ENCODE measurements at places on chromosomes 12 and 14.

- no peak overlapping the region for H3K4me3 ChIP-seq
- no peak overlapping the region for H3K27ac ChIP-seq
- no peaks in the 10 kb centered on the region for H3K36me3 ChIP-seq
- DNase-seq: no peak
Observed at GRCh38 chr12:117040496-117040895, 58.7 kb downstream of the TESC start.

GRCh38 chr12:121005346-121005815, 10.9 kb downstream of the C12orf43 start:
- peak overlapping the region; percentile 34 for H3K4me3 ChIP-seq
- H3K4me1 ChIP-seq: no peaks in the 10 kb centered on the region
- peaks cover 64% of the 10 kb centered on the region for H3K36me3 ChIP-seq
- no peak overlapping the region for H3K27ac ChIP-seq

- H3K4me1 ChIP-seq: peaks cover 4% of the 10 kb centered on the region
- no peak overlapping the region for H3K27ac ChIP-seq
- no peak for DNase-seq
- H3K27me3 ChIP-seq: no peaks in the 10 kb centered on the region
- H3K4me3 ChIP-seq: no peak overlapping the region
- no peaks in the 10 kb centered on the region for H3K36me3 ChIP-seq
Observed at GRCh38 chr14:91899213-91899612, 31.9 kb upstream of the TC2N start.

DNA sequence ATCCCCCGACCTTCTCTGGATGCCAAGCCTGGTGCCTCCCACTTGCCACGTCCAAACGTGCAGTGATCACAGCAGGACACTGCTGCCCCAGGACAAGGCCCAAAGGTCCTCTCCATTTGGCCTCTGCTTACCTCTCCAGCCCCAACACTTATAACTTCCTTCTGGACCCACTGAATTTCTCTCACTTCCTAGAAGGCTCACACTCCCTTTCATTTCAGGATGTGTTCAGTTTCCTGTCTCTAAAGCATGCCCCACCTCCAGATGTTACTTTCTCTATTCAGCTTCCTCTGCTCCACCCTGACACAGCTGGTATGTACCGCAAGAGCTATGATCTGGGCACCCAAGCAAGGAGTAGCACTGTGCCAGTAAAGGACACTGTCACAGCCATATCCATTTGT, 33.0 kb downstream of the CDKL1 start:
- H3K27me3 ChIP-seq: no peaks in the 10 kb centered on the region
- DNase-seq: no peak
- H3K36me3 ChIP-seq: no peaks in the 10 kb centered on the region

- H3K27me3 ChIP-seq: no peaks in the 10 kb centered on the region
- peaks cover 2% of the 10 kb centered on the region for H3K36me3 ChIP-seq
- H3K4me3 ChIP-seq: no peak overlapping the region
- H3K27ac ChIP-seq: no peak overlapping the region
- H3K4me1 ChIP-seq: no peaks in the 10 kb centered on the region
Observed at GRCh38 chr12:109600481-109600880, 26.9 kb downstream of the MVK start.

DNA sequence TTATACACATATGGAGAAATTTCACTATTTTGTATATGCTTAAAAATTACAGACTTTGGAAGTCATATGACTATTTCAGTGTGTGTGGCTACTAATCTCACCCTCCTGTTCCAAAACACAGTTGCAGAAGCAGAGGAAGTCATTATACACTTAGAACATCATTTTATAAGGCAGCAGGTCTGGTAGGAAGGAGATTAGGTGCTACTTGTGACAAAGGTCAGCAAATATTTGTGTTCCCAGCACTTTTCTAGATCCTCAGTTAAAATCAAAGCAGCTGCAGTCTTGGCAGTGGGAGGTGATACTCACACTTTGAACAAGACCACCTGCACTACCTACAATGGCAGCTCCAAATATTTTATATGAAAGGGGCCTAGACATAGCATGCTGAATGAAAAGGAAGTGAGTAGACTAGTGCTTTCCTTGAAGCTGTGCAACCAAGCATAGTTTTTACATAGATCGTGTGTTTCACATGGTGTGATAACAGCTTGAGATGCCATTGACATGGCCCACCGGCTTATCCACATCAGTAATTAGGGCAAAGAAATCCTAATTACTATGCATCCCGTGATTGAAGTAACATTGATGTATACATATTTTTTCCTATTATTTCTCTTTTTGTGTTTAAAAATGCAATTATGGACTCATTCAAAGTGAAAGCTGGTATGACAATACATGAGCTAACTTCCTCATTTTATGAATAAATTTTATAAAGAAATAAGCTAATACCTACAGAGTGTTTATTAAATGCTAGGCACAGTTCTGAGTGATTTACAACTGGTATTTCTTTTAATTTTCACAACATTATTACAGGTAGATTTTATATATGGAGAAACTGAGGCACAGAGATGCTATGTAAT, 5.3 kb downstream of the GYS2 start:
- H3K27ac ChIP-seq: no peak overlapping the region
- no peak overlapping the region for H3K4me3 ChIP-seq
- no peak for DNase-seq
- H3K27me3 ChIP-seq: no peaks in the 10 kb centered on the region
- H3K4me1 ChIP-seq: no peaks in the 10 kb centered on the region

- DNase-seq: no peak
- H3K27me3 ChIP-seq: no peaks in the 10 kb centered on the region
- no peak overlapping the region for H3K4me3 ChIP-seq
- H3K27ac ChIP-seq: no peak overlapping the region
Observed at GRCh38 chr12:69947897-69948296, 122.9 kb downstream of the MYRFL start.

DNA sequence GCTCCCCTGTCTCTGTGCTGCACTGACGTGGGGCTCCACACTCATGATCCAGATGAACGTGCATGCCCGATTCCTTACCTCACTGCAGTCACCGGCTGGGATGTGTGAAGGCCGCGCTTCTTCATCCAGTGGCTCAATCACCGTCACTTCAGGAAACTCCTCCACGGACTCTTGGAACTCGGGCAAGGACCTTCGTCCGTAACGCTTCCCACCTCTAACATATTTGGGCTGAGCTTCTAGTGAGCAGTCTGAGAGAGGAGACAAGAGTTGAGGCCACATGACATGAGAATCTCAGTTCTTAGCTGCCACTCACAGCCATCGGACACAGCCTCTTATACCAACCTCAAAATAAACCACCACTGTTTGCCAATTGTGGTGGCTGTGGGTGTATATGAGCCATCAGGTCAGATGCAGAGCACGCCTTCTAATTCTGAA, 38.3 kb downstream of the NIN start:
- 0 out of 2 replicates have a peak, but pooled peaks cover 3% of the 10 kb centered on the region for H3K4me1 ChIP-seq
- H3K27me3 ChIP-seq: no peaks in the 10 kb centered on the region
- H3K36me3 ChIP-seq: no peaks in the 10 kb centered on the region
- DNase-seq: no peak
- no peak overlapping the region for H3K27ac ChIP-seq
- no peak overlapping the region for H3K4me3 ChIP-seq

- H3K27me3 ChIP-seq: no peaks in the 10 kb centered on the region
- H3K27ac ChIP-seq: no peak overlapping the region
- DNase-seq: no peak
- H3K4me1 ChIP-seq: no peaks in the 10 kb centered on the region
- H3K36me3 ChIP-seq: peaks cover 26% of the 10 kb centered on the region
Observed at GRCh38 chr14:44374906-44375305, 132.2 kb downstream of the FSCB start.

DNA sequence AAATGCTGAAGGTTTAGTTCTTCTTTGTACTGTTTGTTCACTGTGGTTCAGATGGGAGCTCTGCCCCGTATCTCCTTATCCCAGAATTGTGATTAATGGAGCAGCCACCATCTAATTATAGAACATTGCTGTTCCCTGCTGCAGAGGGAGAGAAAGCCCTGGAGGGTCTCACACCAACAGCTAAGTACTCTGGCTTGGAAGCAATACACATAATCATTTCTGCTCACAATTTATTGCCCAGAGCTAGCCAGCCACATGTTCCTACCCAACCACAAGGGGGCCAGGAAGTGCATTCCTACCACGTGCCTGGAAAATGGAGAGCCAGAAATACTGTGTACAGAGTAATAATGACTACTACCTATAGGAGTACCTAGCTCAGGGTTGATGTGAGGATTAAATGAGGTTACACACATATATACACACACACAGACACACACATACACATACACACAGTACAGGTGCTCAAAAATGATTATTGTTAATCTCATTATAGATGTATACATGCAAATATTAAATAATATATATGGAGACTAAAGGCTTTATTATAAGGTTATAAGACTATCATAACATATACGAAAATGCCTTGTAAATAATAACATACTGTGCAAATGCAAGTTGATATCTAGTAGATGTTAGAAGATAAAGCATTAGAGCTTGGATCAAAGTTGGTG, 22.3 kb downstream of the MSRB3 start:
- H3K4me3 ChIP-seq: no peak overlapping the region
- H3K4me1 ChIP-seq: no peaks in the 10 kb centered on the region
- no peaks in the 10 kb centered on the region for H3K36me3 ChIP-seq
- no peaks in the 10 kb centered on the region for H3K27me3 ChIP-seq

DNA sequence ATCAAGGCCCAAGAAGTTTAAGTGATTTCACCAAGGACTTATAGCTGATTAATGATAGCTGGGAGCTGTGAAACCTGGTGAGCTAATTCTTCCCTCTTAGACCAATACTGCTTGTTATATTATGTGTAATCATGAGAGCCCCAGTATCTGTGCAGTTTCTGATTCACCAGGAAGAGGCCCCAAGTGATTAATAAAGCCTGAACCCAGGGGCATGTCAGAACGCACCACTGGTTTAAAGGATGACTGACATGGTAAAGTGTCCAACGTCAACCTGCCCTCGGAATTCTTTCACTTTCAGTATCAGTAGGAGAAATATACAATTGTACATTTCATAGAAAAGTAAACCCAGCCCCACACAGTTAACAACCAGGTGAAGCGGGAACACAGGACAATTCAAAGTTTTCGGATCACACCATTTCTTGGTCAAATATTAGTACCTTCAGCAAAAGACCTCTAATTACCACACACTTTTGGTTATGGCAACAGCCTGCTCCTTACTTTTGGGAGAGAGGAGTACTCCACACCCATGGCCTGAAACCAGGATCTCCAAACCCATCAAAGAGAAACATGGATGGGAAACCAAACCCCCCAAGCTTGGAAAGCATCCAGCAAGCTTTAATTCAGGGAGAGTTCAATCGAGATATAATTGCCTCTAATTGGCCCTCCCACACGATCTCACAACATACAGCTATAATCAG, 28.5 kb downstream of the TMCC3 start:
- H3K27ac ChIP-seq: no peak overlapping the region
- H3K27me3 ChIP-seq: no peaks in the 10 kb centered on the region
- no peak for DNase-seq
- no peaks in the 10 kb centered on the region for H3K36me3 ChIP-seq
- H3K4me1 ChIP-seq: no peaks in the 10 kb centered on the region

DNA sequence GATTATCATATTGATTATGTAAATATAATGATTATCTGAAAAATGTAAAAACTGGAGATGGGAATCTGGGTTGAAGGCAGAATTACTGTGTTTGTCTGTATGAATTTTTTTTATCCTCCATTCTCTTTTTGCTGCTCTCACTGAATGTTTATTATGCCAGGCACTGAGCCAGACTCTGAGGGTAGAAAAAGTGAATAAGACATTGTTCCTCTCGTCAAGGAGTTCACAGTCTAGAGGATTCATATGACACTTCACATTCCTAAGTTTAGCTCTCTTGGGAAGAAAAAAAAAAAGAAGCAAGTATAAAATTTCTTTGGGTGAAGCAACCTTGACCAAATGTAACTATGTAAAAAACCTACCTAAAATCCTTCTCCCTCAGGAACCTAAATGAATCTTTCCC, 120.9 kb upstream of the LMO3 start:
- no peak overlapping the region for H3K4me3 ChIP-seq
- no peak overlapping the region for H3K27ac ChIP-seq
- no peaks in the 10 kb centered on the region for H3K27me3 ChIP-seq
- DNase-seq: no peak

GRCh38 chr12:91349476-91349875, 166.9 kb upstream of the DCN start:
- H3K4me3 ChIP-seq: no peak overlapping the region
- H3K4me1 ChIP-seq: no peaks in the 10 kb centered on the region
- H3K36me3 ChIP-seq: peaks cover 6% of the 10 kb centered on the region
- H3K27me3 ChIP-seq: no peaks in the 10 kb centered on the region

- no peaks in the 10 kb centered on the region for H3K27me3 ChIP-seq
- H3K4me3 ChIP-seq: no peak overlapping the region
- peaks cover 24% of the 10 kb centered on the region for H3K36me3 ChIP-seq
- no peak for DNase-seq
- 0 out of 2 replicates have a peak, but pooled peaks cover under 1% of the 10 kb centered on the region for H3K4me1 ChIP-seq
Observed at GRCh38 chr12:3004655-3005565, 45.7 kb downstream of the TEAD4 start.

- no peak for DNase-seq
- no peaks in the 10 kb centered on the region for H3K27me3 ChIP-seq
- H3K27ac ChIP-seq: no peak overlapping the region
- no peak overlapping the region for H3K4me3 ChIP-seq
- H3K4me1 ChIP-seq: no peaks in the 10 kb centered on the region
- H3K36me3 ChIP-seq: peaks cover 12% of the 10 kb centered on the region
Observed at GRCh38 chr14:96088074-96088473, 48.9 kb downstream of the C14orf132 start.

GRCh38 chr12:85253853-85254252, 26.2 kb upstream of the ALX1 start:
- no peaks in the 10 kb centered on the region for H3K27me3 ChIP-seq
- H3K4me1 ChIP-seq: no peaks in the 10 kb centered on the region
- no peak for DNase-seq
- no peaks in the 10 kb centered on the region for H3K36me3 ChIP-seq

DNA sequence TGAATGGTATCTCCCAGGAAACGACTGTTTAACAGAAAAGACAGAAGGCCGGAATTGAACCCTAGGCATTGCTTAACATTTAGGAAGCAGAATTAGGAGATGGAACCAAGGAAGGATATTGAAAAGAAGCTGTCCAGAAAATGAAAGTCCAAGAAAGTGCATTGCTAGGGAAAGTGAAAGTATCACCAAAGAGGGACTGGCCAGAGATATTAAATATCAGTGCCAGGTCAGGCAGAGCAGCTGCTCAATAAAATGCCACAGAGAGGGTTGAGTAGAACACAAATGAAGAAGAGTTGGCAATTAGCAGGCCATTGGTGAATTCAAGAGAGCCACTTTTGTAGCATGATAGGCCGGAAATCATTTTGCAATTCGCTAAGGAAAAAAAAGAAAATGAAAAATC, 101.6 kb downstream of the CFAP54 start:
- no peaks in the 10 kb centered on the region for H3K27me3 ChIP-seq
- no peaks in the 10 kb centered on the region for H3K4me1 ChIP-seq
- H3K4me3 ChIP-seq: no peak overlapping the region
- H3K27ac ChIP-seq: no peak overlapping the region
- H3K36me3 ChIP-seq: no peaks in the 10 kb centered on the region

GRCh38 chr12:10211101-10211939, 1.4 kb upstream of the GABARAPL1 start:
- peaks cover 6% of the 10 kb centered on the region for H3K4me1 ChIP-seq
- no peak for DNase-seq
- H3K4me3 ChIP-seq: peak overlapping the region; percentile 99
- H3K27ac ChIP-seq: no peak overlapping the region
- H3K36me3 ChIP-seq: no peaks in the 10 kb centered on the region
